NCI-H524 treated with DMSO at 0.1 percent for 48 hours (cell line): ENCODE measurements at places on chromosomes 2 and 18.

DNA sequence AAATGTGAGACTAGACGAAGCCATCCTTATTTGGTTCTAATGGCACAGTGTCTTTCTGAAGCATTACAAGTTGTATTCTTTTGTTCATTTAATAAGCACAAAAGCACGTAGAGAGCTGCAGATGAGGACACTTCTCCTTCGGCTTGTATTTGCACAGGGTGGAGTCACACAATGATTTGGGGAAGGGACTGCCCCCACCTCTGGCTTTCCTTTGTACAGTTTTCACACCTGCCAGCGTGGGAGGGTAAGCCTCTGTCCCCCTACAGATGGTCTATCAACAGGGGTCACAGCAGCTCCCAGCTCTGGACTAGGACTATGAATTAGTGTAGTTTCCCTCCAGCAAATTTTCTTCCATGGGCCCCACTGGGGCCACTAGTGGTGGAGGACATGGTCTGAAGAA is 108.2 kb upstream of the KLHL14 start:
- no peak for DNase-seq

DNA sequence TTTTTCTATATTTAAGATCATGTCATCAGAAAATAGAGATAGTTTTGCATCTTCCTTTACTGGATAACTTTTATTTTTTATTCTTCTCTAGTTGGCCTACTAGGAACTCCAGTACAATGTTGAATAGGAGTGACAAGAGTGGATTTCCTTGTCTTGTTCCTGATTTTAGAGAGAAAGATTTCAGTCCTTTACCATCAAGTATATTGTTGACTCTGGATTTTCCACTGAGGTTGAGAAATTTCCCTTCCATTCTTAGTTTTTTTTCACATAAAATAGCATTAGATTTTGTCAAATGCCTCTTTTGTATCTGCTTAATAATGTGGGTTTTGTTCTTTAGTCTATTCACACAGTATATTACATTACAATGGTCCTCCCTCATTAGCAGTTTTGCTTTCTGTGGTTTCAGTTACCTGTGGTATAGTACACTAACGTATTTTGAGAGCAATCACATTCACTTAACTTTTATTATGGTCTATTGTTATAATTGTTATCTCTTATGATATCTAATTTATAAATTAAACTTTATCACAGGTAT is 105.5 kb downstream of the THADA start:
- no peak for DNase-seq

DNA sequence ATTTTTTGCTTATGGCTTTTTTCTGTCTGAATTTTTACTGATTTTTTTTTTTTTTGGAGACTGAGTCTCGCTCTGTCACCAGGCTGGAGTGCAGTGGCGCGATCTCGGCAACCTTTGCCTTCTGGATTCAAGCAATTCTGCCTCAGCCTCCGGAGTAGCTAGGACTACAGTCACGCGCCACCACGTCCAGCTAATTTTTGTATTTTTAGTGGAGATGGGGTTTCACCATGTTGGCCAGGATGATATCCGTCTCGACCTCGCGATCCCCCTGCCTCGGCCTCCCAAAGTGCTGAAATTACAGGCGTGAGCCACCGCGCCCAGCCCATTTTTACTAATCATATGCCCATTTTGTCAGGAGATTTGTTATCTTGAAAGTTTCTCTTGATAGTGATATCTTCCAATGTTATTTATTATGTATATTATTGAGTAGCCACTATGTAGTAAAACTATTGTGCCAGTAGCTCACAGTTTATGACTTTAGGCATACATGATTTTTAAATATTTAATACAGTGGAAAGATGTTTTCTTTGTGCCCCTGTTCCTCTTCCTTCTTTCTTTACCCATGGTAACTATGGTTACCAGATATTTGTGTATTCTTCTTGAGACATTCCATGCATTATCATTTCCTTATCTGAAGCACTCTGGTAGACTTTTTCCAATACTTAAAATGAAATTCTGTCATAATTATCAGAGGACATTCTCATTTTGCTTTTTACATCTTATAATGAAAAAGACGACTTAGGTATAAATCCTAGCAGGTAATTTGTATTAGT is 2.1 kb downstream of the HAT1 start:
- DNase-seq: no peak

GRCh38 chr2:176174382-176174823 is 14.1 kb upstream of the HOXD1 start:
- peak; percentile 80 for DNase-seq

- DNase-seq: no peak
Measured at GRCh38 chr18:63586966-63587365, at the start of gene SERPINB13. Gene SERPINB13, plus strand, starts transcription at chr18:63587343. Its CDS starts 1,325 bp downstream, at chr18:63588668.
